ENCODE measurements at places on chromosomes 3 and 15. TPM values are rescaled to one million over a fixed set of nuclear protein-coding genes. Genes with fewer than 3 reads are reported as not detected.

CPLX3 gene
- total RNA-seq: not detected

COLQ gene
- total RNA-seq: 1.2 TPM

JAGN1 gene
- total RNA-seq: 39.5 TPM

SCN11A gene
- not detected for total RNA-seq

CHDH gene
- total RNA-seq: 0.23 TPM

DNA sequence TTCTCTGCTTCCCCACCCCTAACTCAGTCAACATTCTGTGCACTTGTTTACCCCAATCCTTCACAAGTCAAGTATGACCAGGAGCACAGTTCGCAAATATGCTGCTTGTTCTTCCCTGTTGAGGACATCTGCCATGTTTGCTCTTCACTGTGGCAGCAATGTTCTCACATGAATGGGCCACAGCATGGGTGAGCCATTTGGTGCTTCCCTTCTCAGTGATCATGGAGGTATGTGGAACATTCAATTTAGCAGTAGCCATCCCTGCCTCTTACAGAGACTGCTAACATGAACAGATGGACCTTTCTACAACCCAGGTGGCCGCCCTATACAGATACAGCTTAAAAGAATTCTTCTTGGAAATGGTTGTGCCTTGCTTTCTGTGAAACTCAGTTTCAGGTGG is 660.1 kb upstream of the SGO1 start:
- DNase-seq: no peak

DNA sequence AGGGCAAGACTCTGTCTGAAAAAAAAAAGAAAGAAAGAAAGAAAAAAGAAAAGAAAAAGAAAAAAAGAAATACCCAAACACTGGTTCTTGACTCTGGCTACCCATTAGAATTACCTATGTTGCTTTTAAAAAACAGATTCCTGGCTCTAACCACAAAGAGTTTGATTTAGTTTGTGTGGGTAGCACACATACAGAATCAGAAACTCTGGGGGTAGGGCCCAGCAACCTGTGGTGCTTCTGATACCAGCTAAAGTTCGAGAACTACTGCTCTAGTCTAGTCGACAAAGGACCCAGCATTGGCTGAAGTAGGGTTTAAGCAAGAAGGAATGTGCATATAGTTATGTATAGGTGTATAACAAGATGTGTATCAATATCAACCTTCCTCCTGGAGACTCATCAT is 392.7 kb downstream of the EFHB start:
- DNase-seq: no peak

GRCh38 chr3:16907243-16907642 is 22.5 kb downstream of the PLCL2 start:
- peak; percentile 22 for DNase-seq

DNA sequence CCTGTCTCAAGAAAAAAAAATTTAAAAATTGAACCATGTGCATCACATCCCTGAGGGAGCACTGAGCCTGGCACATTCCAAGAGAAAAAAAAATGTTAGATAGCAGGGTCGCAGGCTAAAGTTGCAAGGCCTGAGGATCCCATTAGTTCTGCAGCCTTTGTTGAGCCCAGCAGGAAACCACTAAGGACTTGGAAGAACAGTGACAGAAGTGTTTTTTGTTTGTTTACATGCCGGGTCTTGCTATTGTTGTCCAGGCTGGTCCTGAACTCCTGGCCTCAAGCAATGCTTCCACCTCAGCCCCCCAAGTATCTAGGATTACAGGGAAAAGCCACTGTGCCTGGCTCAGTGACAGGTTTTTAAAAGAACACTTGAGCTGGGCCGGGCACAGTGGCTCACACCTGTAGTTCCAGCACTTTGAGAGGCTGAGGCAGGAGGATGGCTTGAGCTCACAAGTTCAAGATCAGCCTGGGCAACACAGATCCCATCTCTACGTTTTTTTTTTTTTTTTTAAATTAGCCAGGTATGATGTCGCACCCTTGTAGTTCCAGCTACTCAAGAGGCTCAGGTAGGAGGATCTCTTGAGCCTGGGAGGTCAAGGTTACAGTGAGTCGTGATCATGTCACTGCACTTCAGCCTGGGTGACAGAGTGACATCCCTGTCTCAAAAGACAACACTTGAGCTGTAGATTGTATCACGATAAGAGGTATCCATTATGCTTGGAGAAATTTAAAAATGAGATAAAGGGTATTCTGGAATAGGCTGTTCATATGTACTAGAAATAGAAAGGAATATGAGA is 15.2 kb downstream of the CHAC1 start:
- DNase-seq: no peak

DNA sequence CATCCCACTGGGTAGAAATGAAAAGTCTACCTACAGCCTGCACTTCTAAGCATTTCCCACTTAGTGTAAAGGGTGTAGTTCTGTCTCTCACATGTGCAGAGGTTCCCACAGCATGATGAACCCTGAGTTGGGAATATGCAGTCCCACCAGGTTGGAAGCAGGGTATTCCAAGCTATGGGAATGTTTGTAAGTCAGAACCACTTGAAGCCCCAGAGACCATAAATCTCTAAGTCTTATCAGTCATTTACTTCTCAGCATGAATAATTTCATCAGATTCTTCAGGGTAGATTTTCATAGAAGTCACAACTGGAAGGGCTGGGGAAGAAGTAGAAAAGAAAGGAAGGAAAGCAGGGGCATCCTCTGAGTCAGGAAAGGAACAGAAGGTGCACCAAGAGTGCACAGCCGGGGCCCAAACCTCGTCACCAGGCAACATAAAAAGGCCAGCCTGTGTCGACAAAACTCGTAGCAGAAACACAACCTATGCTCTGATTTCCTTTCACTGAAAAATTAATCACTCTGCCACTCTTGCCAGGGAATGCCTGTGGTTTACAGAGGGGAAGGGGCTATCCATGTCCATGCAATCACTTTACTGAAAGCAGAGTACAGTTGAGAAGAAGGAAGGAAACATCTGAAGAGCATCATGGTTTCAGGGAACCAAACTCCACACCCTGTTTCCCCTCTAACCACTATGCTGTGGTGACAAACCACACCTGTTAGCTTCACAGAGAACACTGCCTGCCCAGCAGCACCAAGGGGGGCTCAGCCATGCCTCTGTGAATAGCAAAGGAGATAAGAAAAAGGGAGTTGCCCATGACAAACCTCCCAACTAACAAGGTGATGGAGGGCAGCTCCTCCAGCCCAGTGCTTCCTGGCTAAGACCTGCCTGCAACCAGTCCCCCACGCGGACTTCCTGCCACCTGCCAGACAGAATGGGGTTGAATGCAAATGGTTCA is 40.5 kb downstream of the SH3BP5 start:
- peak; percentile 59 for DNase-seq

DNA sequence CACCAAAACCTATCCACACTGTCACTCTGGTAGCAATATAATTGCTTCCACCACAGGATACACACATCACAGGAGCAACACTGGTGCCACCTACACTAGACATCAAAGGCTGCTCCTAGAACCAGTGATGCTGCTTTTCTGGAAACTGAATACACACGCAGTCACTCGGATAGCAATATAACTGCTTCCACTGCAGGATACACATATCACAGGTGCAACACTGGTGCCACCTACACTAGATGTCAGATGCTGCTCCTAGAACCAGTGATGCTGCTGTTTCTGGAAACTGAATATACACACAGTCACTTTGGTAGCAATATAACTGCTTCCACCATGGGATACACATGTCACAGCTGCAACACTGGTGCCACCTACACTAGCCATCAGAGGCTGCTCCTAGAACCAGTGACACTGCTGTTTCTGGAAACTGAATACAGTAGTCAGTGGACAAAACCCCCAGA is 6.9 kb upstream of the TNFSF10 start:
- no peak for DNase-seq

DNA sequence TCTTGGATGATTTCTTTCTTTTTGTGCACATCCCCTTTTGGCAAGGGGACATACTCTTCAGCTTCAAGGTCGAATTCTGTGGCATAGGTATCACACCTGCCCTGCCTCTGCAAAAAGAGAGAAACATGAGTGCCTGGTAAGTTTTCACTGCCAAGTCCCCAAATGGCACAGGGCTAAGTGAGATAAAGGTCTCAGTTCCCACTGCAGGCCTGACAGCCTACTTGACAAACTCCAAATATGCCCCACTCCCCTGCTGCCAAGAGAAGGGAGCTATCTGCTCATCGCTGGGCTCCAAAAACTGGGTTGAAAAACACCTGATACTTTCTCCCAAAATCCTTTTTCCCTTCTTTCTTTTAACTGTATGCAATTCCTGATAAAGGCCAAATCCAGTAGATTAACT is 23.0 kb downstream of the RUVBL1 start:
- no peak for DNase-seq

GRCh38 chr3:42052484-42053351 is 38.4 kb upstream of the TRAK1 start:
- DNase-seq: peak; percentile 93

GRCh38 chr3:128285967-128286321 is 132.7 kb downstream of the EEFSEC start:
- no peak for DNase-seq

Data from dermis blood vessel endothelial cell (primary cell).